ENCODE measurements at places on chromosomes 11 and 22.

DNA sequence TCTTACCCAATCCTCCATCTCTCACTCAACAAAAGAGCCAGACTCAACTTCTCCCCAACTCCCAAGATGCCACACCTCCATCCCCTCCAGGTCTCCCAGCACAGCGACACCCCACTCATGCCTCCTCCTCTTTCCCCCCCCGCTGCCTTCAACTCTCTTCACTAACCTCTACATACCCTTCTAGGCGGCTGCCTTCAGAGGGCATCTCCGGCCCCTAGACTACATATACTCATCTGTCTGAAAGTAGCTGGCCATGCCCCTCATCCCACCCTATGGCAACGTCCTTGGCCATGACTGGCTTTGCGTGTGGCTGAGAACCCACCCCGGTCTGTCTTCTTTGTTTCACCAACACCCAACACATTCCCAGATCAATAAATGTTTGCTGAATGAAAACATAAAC is 81.7 kb upstream of the TMEM45B start:
- no peak for DNase-seq

DNA sequence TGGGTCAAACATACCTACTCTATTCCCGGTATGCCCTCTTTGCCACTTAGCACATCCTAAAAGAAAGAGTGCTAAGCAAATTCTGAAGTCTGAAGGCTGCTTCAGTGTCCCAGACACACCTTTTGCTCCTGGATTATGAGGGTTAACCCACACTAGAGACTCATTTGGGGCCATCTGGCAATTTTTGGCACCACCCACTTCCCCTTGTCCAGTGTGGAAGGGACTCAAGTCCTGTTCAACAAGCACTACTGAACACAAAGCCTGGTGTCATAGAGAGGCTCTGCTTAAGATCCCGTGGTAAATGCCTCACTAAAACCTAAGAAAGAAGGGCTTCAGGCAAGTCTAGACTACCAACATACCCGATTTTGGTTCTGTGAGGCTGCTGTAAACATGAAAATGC is 85.8 kb downstream of the SERGEF start:
- DNase-seq = no peak

- no peak for DNase-seq
Observed at GRCh38 chr11:119612814-119613213, 116.2 kb downstream of the NECTIN1 start.

GRCh38 chr11:48063424-48063978 is 83.1 kb downstream of the PTPRJ start:
- peak; percentile 86 for DNase-seq

DNA sequence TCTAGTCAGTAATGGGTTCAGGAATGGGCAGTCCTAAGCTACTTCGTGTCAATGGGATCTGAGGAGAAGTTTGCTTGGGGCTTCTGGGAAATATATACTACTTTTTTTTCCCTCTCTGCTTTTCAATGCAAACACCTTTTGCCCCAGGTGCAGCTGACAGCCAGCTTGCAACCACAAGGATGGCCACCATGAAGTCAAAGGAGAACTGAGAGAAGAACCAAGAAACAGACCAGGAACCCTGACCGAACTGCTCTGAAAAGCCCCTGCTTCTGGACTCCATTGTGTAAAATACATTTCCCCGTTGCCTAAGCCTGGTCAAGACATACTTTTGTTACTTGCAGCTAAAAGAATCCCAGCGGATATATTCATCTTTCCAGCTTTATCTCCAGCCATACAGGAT is 20.1 kb upstream of the CD44 start:
- DNase-seq = no peak

GRCh38 chr11:73577496-73577917 is 20.4 kb downstream of the FAM168A start:
- DNase-seq = no peak

DNA sequence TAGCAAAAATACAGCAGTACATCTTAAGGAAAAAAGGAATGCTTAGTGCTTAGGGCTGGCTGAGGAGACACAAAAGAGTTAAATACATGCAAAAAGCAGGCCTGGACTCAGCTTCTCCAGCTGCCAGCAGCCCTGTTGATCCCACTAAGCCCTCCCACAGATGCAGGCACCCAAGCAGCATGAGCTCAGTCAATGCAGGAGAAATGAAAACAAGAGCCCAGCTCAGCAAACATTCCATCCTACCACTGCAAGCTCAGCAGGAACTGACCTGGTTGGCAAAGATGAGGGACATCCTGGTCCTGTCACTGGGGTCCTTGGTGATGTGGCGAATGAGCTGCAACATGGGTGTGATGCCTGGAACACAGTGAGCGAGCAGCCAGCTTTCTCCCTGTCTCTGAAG is 5.8 kb downstream of the CYB5R2 start:
- DNase-seq = no peak

DNA sequence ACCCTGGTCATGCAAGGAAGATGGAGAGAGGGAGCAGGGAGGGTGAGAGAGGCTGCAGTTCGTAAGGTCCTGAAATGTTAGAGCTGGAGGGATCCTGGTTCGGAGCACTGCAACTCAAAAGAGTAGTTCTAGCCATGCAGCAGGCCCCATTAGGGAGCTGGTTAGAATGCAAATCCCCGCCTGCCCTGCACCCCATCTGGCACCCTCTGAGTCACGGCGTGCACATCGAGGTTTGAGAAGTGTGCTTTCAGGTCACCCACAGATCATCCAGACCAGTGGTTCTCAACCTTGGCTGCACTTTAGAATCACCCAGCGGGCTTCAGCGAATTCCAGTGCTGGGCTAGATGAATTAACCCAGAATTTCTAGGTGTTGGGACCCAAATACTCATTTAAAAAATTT is 48.2 kb downstream of the ST3GAL4 start:
- DNase-seq = no peak

DNA sequence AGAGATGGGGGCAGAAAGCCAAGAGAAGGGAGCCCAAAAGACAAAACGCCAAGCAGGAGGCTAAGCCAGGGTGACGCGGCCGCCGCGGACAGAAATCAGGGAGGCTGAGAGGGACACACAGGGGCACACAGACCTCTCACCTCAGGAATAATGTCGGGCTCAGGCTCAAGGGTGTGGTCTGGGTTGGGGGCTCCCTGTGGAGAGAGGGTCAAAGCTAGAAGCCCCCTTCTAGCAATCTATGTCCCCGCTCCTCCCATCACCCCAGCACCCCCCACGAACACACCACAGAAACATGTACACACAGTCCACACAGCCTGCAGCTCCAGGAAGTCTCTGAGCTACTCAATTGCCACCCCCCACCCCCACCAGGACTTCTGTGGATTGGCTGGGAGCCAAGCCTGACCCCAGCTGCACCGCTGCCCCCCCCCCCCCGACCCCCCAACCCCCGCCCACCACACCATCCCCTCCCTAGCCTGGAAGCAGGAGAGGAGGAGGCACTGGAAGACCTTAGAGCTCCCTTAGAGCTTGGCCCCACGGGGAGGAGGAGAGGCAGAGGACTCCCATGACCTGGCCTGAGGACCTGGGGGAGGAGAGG is 6.9 kb downstream of the BCL9L start:
- DNase-seq = peak; percentile 44

DNA sequence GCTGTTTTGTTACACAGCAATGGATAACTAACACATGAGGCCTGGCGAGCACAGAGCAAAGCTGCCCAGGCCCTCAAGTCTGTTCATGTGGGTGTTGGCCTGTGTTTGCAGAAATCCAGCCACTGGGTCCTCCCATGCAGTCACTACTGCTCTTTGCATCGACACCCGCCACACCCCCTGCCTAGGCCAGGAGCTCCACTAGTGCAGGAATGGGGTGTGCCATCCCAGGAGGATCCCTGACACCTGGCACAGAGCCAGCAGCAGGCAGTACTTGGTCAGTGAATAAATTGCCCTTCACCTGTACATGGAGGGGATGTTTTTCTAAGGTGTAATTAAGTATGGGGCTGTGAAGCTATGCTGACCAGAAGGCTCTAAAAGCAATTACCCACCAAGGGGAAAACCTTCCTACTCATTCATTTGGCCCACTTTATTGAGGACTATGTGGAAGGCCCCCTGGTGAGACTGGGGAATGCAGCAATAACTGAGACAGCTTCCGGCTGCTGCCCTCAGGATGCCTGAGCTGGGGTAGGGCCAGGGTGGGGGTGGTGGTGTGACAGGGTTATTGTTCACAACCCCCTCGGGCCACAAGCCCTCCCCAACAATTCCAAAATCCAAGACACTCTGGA is 160.8 kb downstream of the CRYBB2 start:
- no peak for DNase-seq
